Activated CD4-positive, CD25-positive, alpha-beta regulatory T cell treated with anti-CD3 and anti-CD28 coated beads, Interleukin-2, amount 50 U/mL, for 24 hours (primary cell): ENCODE measurements at places on chromosomes 5 and 9.
A peak's percentile ranks its signal among the peaks of the same experiment; 100 is the strongest.

DNA sequence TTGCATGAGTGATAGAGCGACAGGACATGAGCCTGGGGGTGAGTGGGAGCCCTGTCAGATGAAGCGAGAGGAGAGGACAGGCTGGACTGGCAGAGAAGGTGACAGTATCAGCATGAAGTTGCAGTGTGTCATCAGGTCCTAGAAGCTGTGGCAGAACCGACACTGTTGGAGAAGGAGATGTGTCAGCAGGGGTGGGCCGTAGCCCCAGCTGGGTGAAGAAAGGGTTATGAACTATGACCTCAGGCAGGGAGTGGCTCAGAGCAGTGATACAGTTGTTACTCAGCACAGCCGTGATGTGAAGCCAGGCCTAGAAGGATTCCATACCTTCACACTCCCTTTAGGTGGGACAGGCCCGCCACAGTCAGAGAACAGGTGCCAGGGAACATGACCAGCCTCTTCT is 7.6 kb downstream of the PCYOX1L start:
- ATAC-seq, result no peak

DNA sequence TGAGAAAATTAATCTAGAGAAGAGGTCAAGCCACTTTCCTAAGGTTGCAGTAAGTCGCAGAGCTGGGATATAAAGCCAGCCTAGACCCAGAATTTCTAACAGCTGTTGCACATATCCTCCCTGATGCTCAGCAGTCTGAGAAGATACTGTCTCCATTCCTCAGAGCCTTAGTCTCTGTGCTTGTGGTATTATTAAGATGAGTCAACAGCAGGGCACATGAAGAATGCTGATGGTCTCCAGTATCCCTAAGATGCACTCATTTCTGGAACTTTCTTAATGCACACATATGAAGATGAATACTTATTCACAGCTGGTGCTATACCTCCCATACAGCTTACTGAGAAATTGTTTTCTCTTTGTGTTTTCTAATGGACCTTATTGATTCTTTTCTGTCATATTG is 32.5 kb downstream of the SGCD start:
- no peak for ATAC-seq

DNA sequence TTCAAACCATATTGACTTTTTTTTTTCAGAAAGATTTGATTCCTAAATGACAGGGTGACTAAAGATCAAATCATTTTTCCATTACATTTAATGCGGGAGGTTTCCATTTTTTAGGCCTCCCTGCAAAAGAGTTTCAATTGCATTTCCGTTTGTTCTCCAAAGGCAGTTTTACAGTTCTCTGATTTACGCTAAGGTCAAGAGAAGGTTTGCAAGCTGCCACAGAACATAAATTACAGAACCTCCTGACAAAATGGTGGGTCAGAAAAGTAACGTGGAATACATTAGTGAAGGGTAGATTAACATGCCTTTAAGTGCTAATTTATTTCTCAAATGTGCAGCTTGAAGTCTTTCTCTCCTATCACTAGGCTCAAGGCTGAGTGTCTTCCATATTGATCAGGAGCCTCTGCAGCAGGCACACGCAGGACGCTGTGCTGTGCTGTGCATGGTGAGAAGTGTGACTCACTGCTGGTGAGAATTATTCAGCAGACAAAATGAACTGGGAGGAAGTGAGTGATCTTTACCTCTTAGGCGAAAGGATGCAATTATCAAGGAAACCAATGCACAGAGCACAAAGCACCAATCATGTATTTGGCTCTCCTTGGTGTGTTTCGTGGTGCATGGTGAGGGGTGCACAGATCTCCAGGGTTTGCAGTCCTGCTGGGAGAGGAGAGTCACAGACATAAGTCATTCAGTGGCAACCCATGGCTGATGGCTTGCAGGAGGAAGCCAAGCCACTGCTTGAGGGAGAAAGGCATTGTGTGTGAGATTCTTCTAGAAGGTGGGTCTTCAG is 136.3 kb downstream of the TENT4A start:
- ATAC-seq, result peak; percentile 92

- no peak for ATAC-seq
These were observed 132.6 kb downstream of the SPOCK1 start for GRCh38 chr5:137366526-137366925.

DNA sequence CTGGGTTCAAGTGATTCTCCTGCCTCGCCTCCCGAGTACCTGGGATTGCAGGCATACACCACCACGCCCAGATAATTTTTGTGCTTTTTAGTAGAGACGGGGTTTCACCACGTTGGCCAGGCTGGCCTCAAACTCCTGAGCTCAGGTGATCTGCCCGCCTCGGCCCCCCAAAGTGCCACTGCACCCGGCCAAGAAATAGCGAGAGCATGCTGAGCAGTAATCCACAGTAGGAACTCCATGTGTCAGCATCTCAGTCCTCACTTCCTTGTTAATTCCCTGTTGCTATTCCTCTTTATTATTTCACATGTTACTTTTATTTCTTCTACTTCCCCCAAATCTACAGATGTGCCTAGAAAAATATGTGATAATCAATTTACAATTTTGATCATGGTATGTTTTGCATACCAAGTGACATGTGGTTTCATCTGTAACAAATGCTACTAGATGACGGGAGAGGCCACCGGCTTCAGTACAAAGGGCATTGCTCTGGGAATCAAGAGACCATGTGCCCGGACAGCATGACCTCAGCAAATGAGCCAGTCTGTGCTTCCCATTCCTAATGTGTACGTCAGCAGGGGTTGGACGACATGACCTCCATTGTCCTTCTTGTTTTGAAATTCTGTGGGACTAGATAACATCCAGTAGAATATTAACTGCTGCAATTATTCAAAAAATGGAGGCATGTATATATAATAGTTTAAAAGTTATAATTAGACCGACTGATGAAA is 61.6 kb downstream of the FNBP1 start:
- no peak for ATAC-seq

DNA sequence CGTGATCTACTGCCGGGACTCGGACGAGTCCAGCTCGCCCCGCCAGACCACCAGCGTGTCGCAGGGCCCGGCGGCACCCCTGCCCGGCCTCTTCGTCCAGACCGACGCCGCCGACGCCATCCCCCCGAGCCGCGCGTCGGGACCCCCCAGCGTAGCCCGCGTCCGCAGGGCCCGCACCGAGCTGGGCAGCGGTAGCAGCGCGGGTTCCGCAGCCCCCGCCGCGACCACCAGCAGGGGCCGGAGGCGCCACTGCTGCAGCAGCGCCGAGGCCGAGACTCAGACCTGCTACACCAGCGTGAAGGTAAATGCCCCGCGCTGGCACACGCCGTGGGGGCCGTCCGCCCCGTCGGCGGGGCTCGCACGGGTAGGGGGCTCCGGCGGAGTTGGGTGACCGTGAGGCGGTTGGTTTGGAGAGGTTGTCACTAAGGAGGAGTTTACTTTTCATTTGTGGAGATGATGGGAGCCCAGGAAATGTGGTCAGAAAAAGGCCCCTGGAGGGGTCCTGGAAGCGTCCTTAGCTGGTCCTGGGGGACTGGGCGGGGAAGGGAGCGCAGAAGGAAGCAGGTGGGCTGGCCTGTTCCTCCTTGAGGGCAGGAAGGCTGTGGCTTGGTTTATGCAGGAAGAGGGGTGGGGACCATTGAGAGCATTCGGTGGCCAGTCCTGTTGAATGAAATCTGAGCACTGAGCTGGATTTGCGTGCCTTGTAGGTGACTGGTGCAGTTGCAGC is 647 bp downstream of the PDE8B start:
- ATAC-seq, result no peak

DNA sequence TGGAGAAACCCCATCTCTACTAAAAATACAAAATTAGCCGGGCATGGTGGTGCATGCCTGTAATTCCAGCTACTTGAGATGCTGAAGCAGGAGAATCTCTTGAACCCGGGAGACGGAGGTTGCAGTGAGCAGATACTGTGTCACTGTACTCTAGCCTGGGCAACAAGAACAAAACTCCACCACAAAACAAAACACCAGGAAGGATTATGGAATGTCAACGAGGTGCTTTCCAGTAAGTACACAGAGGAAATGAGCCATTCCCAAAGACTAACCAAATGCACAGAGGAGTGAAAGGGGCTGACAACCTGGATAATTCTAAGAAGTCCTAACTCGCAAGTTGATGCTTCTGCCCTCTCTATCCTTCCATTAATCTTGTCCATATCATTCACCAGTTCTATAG is 126.1 kb upstream of the RETREG1 start:
- ATAC-seq, result no peak

- ATAC-seq, result no peak
These were observed 79.9 kb downstream of the AOPEP start for GRCh38 chr9:94806307-94806893.

GRCh38 chr9:22693156-22693555 is 246.5 kb downstream of the DMRTA1 start:
- no peak for ATAC-seq

GRCh38 chr9:108547411-108548135 is 308.2 kb downstream of the ACTL7B start:
- ATAC-seq, result no peak

DNA sequence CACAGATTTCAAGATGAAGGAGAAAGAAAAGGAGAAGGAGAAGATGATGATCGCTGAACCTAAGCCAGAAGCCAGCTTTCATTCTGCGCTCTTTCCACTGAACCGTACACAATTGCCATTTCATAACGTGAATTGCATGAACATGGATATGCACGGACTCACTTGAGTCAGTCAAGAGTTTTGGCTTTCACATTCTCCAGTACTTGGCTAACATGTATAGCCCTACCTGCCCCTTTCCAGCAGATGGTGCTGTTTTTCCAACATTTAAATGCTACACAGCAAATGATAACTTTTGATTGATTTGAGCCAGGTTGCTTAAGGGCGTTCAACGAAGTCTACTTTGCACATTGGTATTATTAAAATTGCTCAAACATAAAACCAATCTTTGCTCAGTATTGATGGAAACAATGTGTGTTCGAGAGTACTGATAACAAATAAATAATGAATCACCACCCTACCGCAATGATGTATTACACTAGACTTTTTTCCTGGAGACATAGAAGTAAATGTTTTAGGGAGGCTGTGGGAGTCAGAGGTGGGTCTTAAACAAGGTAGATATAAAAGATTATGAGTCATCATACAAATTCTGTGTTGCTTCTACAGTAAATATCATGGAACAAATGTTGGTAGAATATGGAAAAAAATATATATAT is 196.4 kb downstream of the TRPM3 start:
- peak; percentile 46 for ATAC-seq

DNA sequence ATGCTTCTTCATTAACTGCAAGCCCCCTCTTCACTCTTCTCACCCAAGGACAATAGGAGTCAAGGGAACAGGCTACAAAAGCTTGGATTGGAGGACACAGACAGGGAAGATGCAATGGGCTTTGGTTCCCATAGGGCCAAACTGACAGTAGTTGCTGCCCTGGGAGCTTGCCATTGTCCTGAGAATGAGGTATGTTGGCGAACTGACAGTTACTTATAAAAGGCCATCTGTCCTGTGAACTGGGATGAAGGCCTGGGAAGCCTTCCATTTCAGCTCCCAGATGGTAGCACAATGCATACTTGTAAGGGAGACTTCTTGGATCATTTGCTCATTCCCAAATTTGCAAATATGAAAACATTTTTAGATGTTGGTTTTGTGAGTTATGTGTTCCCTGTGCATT is 88.9 kb downstream of the SNCAIP start:
- no peak for ATAC-seq

DNA sequence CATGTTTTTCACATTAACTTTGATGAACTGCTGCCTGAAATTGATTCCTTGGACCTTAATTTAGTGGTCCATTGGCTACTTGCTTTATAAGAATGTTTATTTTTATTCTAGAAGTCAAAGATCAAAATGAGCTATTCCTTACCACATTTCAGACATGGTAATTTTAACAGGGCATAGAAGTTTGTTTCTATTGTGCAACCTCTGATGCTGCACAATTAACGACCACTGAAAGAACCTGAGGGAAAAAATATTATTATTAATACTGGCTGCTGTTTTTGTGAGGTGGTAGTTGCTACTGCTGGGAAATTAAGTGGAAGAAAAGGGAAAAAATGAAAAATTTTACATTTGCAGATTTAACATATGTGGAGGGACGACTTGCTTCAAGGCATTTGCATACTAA is 37.9 kb upstream of the RAB3C start:
- ATAC-seq, result no peak

- no peak for ATAC-seq
These were observed 353.9 kb downstream of the ADGRV1 start for GRCh38 chr5:90912476-90912875.

DNA sequence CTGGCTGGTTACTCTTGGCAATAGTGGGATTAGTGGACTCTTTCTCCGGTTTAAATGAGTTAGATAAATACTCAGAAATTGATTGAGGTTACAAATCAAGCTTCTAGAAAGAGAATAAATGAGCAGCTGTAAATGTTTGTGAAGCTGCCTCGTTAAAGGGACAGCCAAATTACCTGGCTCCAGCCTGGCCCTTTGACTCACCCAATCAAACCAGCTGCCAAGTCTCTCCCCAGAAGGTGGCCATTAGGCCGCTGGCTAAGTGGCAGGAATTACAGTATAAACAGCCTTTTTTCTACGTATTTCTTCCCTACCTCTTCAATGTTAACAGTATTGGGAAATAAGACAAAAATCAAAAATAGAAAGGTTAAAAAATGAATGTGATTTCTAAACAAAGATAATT is 46.0 kb upstream of the SRFBP1 start:
- ATAC-seq, result no peak

- ATAC-seq, result no peak
These were observed 245.3 kb upstream of the RASA1 start for GRCh38 chr5:87022415-87022814.

DNA sequence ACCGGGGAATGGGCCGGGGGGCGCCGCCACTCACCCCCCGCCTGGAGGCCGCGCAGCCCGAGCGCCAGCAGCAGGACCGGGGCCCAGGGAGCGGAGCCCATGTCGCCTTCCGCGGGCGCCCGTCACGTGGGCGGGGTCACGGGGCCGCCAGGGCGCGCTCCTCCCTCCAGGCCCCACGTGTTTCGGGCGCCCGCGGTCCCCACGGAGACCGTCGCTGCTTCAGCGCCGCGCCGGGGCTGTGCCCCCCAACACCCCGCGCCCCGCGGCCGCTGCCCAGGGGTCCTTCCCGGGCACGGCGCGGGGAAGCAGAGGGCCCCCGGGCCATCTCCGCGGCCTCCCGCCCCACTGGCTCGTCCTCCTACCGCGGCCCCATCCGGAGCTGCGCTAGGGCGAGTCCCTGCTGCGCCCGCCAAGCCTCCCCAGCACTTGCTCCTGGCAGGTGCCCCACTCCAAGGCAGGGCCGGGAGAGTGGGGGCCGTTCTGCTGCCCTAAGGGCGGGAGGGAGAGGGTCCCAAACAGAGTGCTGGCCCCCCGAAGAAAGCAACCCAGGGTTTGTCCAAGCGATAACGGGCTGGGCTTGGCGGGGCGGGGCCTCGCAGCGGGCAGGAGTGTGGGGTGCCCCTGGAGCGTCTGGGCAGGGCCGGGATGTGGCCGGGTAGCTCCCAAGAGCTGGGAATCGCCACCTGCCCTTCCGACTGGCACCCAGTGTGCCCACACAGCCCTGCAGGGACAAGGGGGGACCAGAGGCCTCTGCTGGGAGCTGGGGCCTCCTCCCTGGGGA is at the start of gene DPP7:
DPP7 (minus strand) TSS at position 121 of the 781 bp plus-strand sequence; CDS start at position 101, 20 bp downstream.
- peak; percentile 91 for ATAC-seq

DNA sequence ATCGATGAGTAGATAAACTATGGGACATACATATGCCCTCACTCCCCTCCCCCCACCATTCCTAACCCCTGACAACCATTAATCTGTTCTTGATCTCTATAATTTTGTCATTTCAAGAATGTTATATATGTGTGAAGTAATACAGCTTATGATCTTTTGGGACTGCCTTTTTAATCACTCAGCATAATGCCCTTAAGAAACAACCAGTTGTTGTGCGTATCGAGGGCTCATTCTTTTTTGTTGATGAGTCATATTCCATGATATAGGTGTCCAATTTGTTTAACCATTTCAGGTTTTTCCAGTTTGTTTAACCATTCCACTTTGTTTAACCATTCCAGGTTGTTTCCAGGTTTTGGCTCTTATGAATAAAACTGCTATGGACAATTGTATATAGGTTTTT is 75.6 kb downstream of the ARHGEF28 start:
- no peak for ATAC-seq

- ATAC-seq, result peak; percentile 63
These were observed 63.3 kb downstream of the FREM1 start for GRCh38 chr9:14846871-14847311.
